Activated CD4-positive, alpha-beta T cell treated with anti-CD3 and anti-CD28 coated beads, Interleukin-2, Interleukin-4, amounts not matched to agents 100 ng/mL and 50 ng/mL, durations not matched to agents 16 hours and 8 hours (primary cell): ENCODE measurements at places on chromosomes 4 and X.

DNA sequence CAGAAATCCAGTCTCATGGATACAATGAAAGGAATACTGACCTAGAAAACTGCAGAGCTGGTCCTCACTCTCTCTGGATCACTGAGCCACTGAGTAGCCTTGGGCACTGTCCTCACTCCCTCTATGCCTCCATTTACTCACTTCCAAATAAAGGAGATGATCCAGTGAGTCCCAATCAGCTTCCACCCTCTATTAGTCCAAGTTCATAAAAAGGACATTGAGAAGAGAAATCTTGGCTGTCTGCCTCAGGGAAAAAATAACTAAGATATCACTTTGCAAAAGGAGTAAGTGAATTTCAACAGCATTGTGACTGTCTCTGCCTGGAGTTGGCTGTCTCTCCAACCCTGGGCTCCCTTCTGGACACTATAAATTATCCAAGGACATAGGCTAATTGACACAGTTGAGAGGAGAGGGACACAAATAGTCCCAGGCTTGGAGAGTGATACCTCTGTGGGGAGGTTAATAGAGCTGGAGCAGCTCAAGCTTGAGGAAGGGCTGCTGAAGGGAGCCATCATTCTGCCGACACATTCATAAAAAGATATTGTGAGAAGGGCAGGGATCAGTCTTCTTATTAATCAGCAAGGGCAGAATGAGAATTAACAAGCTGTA, 572.3 kb downstream of the RAB28 start:
- DNase-seq = no peak

- no peak for DNase-seq
Observed at GRCh38 chrX:119984652-119985051, 41.1 kb upstream of the NKAP start.

- DNase-seq = no peak
Observed at GRCh38 chr4:110618581-110619462, 4.1 kb downstream of the PITX2 start.

DNA sequence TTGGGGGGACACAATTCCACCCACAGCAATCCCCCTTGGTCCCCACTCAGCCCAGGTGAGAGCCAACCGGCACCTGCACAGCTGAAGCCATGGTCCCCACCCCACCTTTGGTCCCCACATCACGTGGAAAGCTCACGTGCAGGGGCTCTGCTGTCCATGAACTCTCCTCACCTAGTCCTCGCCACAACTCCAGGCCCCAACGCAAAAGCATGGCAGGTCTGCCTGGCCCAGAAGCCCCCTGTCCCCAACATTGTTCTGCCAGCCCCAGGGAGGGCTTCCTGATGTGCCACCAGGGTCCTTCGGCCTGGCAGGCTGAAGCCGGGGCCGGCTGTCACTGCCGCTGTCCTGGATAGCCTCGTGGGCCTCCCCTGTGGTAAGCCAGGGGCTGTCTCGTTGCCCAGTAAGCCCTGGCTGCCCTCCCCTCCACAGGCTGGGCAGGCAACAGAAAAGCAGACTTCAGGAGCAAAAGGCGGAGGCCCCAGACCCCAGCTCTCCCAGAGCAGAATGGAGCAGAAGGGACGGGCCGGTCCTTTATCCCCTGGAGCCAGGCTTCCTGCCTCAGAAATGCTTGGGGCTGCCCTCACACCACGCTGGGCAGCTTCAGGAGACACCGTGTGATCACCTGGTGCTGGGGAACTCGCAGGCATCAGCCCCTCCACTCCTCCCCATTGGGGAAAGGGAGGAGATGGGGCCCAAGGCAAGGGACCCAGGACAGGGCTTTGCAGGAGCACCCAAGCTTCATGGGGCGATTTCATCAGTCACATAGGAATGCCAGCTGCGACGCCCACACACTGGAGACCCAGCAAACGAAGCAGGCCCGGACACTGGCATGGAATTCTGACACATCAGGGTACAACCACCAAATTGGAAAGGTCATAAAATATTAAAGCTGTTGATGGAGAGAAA, 103.7 kb downstream of the ADRA2C start:
- no peak for DNase-seq

DNA sequence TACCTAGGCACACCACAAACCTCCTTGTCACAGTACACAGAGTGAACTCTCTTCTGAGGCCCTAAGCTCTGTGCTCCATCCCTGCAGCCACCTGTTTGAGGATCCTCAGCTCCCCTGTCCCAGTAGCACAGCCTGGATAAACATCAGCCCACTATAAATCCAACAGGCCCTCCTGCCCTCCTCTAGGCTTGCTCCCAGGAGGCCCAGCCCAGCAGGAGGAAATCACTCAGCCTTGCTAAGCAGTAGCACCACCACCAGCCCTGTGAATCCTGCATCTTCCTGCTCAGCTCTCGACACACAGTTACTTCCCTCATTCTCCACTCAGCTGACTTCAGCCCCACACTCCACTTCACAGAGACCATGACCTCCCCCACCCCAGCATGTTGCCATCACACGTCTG, 273.9 kb downstream of the BCOR start:
- DNase-seq = no peak

DNA sequence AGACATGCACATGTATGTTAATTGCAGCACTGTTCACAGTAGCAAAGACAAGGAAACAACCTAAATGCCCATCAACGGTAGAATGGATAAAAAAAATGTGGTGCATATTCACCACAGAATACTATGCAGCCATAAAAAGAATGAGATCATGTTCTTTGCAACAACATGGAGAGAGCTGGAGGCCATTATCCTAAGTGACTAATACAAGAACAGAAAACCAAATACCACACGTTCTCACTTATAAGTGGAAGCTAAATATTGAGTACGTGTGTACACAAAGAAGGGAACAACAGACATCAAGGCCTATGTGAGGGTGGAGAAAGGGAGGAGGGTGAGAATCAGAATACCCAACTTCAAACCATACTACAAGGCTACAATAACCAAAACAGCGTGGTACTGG, 17.4 kb upstream of the LNX1 start:
- DNase-seq = no peak

- DNase-seq = no peak
Observed at GRCh38 chr4:89397441-89397840, 89.8 kb upstream of the GPRIN3 start.

- no peak for DNase-seq
Observed at GRCh38 chr4:21692241-21692640, 256.3 kb downstream of the KCNIP4 start.

GRCh38 chr4:141356963-141357335, 136.3 kb downstream of the ZNF330 start:
- no peak for DNase-seq

DNA sequence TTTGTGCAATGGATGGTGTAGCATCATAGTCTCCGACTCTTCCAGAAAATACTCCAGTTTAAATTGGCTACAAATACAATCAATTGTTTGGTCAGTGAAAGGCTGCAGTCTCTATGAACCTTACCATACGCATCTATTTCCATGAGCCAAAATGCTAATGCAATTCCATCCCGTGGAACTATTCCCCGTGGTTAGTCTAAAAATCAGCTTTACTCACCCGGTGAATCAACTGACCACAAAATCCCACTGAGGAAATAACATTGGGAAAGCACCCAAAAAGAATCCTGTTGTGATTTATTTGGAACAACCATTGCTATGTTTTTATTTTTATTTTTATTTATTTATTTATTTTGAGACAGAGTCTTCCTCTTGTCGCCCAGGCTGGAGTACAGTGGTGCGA, 87.1 kb downstream of the DHX15 start:
- DNase-seq = no peak

- DNase-seq = no peak
Observed at GRCh38 chr4:10783351-10783750, 98.8 kb upstream of the CLNK start.

- no peak for DNase-seq
Observed at GRCh38 chrX:107630031-107630689, 1.9 kb downstream of the PRPS1 start.

GRCh38 chr4:38832624-38833528, 23.7 kb downstream of the TLR6 start:
- no peak for DNase-seq

DNA sequence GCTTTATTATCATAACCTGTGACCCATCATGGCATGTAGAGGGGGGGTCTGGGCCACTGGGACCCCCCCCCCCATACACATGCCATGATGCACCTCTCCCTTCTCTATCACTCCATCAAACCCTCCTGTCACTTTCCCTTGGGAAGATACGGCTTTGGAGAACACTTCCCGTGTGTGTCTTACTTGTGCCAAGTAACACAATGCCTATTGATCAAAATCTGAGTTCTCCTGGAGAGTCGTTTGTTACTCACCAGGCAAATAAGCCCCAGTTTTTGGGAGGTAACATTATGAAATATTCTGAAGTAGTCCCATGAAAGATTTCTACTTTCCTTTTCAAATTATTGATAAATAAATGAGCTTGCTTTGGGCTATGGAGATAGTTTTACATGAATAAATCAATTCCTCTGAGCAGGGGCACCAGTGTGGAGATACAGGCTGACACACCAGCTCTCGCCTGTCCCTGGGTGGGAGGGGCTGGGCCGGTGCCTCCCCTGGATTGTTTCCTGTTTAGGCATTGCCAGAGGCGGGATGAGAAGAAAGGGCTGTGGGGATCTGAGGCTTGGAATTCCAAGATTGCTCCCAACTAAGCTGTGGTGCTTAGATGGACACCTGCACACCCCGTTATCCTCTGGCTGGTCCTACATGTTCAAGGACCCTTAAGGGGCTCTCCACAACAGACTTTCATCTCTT, 63.2 kb upstream of the WWC2 start:
- no peak for DNase-seq

DNA sequence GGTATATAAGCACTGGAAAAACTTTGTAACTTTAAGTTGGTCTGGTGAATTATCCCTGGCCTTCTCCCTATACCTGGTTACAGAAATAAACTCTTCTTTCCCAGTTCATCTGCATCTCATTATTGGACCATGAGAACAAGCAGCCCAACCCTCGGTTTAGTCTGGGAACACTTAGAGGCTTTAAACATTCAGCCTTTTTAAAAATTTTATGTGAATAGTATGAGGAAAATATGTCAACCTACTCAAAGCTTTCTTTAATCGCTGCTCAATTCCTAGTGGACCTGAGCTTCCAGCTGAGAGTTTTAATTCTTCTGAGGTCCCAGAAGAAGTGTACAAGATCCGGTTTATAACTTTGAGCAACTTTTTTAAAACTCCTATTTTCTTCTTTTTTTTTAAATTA, 358.6 kb upstream of the NOCT start:
- no peak for DNase-seq

- no peak for DNase-seq
Observed at GRCh38 chrX:39443240-39443639, 642.0 kb downstream of the MID1IP1 start.

DNA sequence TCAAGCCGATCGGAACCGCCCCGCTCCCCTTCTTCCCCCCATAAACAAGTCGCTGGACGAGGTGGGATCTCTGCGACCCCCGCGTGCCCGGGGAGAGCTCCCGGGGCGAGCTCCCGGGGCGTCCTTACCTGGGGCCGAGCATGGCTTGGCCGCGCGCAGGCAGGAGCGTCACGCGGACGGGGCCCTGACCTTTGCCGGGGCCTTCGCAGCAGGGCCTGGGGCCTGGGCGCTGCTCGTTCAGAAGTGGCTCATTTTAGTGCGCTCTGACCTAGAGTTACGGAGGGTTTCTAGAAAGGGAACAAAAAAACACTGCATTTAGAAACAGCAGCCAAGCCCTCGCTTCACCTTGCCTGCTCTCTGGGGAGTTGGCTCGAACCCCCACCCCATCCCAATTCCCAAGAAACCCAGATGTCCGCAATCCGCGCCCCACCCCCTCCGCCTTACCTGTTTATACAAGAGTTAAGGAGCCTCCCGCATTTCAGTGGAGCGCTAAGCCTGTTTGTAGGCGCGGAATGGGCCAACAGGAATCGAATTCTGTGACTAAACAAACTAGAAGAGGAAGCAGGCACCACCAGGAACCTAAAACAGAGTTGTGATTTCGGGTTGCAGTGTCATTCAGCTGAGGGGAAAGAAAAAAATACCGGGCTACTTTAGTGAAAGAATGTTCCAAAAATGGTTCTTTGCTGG, 814 bp upstream of the RBM47 start:
- no peak for DNase-seq

DNA sequence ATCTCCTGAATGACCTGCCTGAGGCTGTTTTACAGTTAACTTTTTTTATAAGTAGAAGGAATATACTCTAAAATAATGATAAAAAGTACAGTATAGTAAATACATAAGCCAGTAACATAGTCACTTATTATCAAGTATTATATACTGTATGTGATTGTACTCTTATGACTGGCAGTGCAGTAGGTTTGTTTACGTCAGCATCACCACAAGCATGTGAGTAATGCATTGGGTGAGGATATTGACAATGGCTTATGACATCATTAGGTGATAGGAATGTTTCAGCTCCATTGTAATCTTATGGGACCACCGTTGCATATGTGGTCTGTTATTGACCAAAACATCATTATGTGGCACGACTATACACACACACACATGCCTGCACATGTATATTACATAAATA, 20.5 kb downstream of the NUDT9 start:
- DNase-seq = no peak

GRCh38 chr4:101290654-101291053, 56.7 kb downstream of the PPP3CA start:
- DNase-seq = no peak

- no peak for DNase-seq
Observed at GRCh38 chr4:139824882-139825522, 159.4 kb downstream of the MGST2 start.

- no peak for DNase-seq
Observed at GRCh38 chrX:10769696-10770619, 149.6 kb upstream of the MID1 start.

DNA sequence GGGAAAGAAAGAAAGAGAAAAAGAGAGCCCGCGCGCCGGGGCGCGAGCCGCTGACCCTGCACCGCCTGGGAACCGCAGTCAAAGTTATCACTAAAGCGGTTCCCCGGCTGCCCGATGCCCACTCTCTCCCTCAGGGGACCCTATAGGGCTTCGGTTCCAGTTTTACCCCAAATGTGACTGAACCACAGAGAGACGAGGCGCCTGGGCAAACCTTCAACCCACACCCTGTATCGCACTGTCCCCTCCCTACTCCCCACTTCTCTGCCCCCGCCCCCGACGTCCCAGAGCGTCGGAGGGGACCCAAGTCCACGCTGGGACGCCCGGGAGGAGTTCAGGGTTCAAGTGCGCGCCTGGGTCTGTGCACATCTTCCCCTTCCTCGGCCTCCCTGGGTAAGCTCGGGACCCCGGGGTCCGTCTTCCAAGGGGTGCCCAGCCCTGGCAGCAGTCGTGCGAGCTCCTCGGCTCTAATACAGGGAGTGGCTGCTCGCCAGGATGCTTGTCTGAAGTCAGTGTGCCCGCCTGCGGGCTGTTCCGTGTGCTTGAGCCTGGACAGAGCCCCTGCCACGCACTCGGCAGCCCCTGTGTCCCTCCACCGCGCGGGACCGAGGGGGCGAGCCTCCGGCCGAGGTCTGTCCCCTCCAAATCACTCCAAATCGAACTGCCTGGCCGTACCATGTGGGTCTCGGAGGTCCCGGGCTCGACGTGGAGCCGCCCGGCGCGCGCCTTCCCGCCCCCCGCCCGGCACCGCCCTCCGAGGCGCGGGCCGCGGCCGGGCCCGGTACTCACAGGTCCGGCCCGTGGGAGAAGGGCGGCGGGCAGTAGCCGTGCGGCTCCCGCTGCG, 960 bp downstream of the TRPC3 start:
- no peak for DNase-seq
